ENCODE measurements at places on chromosomes 16 and 17. TPM values are rescaled to one million over a fixed set of nuclear protein-coding genes. Genes with fewer than 3 reads are reported as not detected.

The CACNG4 gene
- total RNA-seq = not detected

The ABI3 gene
- 12.9 TPM for total RNA-seq

The ITGAD gene
- total RNA-seq = not detected

The PDPR gene
- 53.1 TPM for total RNA-seq

The SSTR5 gene
- 0.17 TPM for total RNA-seq

The NT5M gene
- 3.1 TPM for total RNA-seq

The WNT9B gene
- not detected for total RNA-seq

The DNAH3 gene
- not detected for total RNA-seq

The ARHGAP27 gene
- 66.5 TPM for total RNA-seq

The SOX8 gene
- total RNA-seq = 0.33 TPM

The TEKT1 gene
- total RNA-seq = not detected
